ENCODE measurements at places on chromosomes 12 and 14.

- no peak for DNase-seq
Measured at GRCh38 chr14:70902184-70902583, 5.1 kb upstream of the PCNX1 start.

DNA sequence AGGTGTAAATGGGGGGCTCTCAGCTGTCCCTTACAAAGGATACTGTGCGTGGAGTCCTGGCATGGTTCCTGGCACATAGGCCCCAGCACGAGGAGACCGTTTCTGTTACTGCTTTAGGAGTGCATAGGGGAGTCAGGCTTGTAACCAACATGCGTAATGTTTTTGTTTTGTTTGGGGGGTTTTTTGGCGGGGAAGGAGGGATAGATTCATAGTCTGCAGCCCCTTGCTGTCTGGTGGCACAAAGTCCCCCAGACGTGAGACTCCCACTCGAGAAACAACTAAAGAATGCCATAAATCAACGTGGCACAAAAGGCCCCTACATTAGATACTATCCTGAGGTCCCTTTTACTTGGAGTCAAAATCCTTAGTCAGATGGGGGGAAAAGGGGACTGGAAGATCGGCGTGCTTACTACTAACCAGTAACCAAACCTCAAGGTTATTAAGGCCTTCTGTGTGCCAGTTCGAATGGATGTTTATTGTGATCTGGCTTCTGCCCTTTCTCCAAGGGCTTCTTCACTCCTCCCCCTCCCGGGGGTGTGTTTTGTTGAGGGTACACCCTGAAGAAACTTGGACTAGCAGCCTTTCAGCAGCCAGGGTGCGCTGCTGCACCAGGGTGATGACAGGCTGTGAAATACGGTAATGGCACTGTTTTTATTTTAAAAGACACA lies 874 bp downstream of the ISCU start:
- DNase-seq, result peak; percentile 82

DNA sequence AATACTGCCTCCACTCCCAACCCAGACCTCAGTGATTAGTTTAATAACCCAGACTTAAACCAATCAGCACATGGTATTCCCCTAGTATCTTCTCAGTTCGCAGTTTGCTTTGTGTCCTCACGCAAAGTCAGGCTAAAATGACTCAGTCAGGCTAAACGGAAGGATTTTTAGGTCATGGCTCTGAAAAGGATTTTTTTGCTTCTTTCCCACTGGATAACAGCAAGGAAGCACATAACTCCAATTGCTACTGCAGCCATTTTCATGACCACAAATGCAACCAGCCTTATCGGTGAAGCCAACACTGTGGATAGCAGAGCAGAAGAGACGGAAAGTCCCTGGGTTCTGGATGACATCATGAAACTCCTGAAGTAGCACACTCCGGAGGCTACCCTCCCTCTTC lies 67.7 kb downstream of the ZC3H14 start:
- DNase-seq, result no peak

DNA sequence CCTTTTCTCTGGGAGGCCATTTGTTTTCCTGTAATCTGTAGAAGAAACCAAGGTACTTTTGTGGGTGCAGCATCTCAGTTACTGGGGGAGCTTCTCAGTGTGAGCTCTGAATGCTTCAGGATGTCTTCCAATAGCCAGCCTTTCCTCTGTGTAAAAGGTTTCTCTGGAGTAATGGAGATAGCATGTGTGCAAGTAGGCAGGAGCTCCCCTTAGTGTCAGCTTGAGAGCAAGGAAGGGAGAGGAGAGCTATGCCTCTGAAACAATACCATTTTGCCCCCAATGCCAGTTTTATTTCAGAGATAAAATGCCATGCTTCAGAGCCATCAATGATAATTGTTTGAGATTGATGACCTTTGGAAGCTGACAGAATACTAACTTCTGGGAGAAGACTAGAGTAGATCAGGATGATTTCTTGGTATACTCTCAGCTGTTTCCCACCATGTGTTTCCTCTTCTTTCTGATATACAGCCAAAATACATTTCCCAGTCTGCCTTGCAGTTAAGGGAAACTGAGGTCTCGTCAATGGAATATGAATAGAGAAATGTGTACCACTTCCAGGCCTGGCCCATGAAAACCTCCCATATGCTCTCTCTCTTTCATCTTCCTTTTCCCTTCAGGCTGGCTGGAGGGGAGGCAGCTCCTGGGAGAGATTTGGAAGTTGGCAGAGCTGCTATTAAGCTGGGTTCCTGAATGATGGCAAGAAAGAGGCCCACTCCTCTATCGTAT lies 125.7 kb downstream of the CRADD start:
- no peak for DNase-seq

- DNase-seq, result no peak
Measured at GRCh38 chr14:24147761-24148428, 597 bp downstream of the RNF31 start.

GRCh38 chr14:20801726-20802125 lies 918 bp downstream of the RNASE1 start:
- no peak for DNase-seq

Data from stimulated activated CD4-positive, alpha-beta T cell treated with anti-CD3 and anti-CD28 coated beads, Interleukin-12 subunit alpha, Interleukin-12 subunit beta, amount 100 ng/mL, for 48 hours (primary cell).